GF-D8 (cell line): ENCODE measurements at places on chromosomes 2 and 18.
A peak's percentile ranks its signal among the peaks of the same experiment; 100 is the strongest.

- no peak for DNase-seq
These were observed 128.5 kb downstream of the SPTBN1 start for GRCh38 chr2:54584598-54584997.

DNA sequence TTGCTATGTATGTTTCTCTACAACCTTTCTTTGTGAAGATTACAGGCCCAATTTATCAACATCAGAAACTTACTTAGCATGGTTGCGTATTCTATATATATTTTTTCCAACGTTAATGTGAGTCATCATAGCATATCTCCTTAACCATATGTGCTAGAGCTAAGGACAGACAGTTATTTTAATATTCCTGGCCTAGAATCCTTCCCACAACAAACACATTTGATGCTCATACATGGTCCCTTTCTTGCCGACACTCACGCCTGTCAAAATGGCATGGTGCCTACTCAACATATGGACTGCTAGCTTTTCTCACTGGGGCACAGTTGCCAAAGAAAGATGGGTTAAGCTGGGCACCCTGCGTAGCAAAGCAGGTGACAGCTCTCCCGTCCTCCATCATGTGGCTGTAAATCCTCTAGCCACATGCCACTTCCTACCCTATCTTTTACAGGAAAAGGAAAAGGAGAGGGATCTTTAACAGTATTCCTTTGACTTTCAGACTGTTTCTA lies 75.2 kb upstream of the GALNT5 start:
- DNase-seq = no peak

GRCh38 chr2:211423018-211423417 lies 866.6 kb downstream of the CPS1 start:
- DNase-seq = no peak

DNA sequence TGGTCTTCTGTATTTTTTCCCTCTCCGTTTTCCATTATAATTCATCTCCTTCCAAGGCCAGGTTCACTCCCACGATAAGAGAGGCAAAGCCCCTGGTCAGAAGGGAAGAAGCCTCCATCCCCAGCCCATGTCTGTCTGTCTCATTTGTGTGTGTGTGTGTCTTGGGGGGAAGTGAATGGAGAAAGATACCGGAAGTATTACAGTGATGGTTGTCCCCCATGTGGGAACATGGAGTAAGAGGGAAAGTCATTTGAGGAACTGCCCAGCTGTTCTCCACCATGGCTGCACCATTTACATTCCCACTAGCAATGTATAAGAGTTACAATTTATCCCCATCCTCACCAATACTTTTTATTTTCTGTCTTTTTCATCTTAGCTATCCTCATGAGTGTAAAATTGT lies 113.6 kb upstream of the ATP8B1 start:
- DNase-seq = peak; percentile 15

DNA sequence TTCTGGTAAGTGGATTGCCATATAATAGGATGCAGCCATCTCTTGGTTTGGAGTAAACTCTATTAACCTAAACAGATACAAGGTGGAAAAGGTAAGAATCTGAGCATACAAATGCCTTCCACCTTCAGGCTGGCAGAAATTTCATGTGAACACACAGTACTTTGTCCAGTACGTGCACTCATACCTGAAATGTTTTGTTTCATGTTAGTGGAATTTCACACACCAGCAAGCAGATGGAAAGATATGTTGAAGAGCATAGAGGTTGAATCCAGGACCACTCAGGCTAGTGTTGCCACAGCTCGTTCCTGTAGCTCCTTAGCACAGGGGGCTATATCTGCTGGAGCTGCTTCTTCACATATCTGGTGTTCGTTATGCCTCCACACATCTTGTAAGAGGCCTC lies 34.0 kb downstream of the CRIM1 start:
- DNase-seq = no peak
